Stimulated activated CD8-positive, alpha-beta memory T cell treated with anti-CD3 and anti-CD28 coated beads, Interleukin-7, amount 100 ng/mL, for 1 hour (primary cell): ENCODE measurements at places on chromosomes 2 and 18.

GRCh38 chr2:127679680-127680361 is 4.5 kb upstream of the LIMS2 start:
- no peak for DNase-seq

DNA sequence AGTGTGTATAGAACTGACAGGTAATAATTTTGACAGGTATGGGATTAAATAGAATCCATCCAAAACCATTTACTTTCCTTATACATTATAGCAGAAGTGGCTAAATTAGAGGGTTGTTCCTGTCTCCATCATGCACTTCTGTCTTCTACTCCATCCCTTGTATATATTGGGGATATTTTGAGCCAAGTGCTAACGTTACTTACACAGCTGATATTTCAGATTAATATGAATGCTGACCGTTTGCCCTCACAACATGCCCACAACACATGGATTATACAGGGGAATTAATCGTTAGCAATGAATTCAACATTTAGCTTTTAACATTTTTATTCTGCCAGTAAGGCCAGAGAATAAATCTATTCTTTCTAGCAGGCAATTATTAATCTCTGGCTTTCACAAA is 1125.0 kb upstream of the FAM98A start:
- no peak for DNase-seq

GRCh38 chr18:2535419-2535910 is 35.8 kb downstream of the METTL4 start:
- DNase-seq = no peak

DNA sequence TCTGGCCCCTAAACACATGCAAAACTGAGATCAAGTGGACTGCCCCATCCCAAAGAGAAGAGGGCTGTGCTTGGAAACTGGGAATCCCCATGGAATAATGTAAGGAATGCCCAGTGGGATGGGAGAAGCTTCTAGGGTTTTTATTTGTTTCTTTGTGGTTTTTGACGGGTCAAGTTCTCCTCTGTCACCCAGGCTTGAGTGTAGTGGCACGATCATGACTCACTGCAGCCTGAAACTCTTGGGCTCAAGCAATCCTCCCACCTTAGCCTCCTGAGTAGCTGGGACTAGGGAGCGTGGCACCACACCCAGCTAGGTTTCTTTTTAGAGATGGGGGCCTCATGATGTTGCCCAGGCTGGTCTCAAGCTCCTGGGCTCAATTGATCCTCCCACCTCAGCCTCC is 101.7 kb upstream of the ZSWIM2 start:
- no peak for DNase-seq

GRCh38 chr2:58686776-58687175 is 445.7 kb upstream of the FANCL start:
- no peak for DNase-seq

DNA sequence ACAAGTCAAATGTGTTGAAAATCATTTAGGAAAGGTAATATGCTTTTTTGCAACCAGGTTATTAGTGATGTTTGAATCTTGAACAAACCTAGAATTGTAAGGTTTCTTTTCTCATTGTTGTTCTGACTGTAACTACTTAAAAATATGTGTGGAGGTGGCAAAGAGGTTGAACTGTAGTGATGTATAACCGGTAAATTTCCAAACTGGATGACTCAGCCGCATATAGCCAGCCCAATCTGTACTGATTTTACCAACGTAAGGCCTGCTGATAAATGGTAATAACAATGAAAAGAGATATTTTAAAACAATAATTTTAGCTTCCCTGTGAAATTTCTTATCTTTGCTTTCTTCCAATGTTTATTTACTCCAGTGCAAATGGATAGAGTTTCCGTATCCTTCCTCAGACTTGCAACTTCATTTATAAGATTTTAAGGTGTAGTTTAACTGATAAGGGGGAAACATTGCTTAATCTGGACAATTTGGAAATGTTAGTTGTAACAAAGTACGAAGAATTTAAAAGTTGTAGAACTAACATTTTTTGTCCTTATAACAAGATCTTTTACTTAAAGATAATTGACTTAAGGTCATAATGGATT is 1170.4 kb upstream of the ZEB2 start:
- no peak for DNase-seq

DNA sequence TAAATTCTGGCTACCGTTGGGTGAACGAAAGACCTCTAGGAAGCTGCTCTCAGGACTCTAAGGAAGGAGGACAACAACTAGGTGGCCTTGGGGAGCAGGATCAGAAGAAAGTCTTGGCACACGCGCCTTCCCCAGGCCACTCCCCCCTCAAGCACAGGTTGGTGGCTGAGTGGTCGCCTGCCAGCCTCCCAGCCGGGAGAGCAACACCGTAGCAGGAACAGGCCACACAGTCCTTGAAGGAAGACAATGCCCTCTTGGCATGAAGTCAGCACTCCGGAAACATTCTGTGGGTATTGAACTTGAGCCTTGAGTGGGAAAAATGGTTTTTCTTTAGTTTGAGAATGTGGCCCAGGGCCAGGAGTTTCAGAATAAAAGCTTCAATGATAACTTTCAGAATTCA is 87.4 kb upstream of the AGAP1 start:
- DNase-seq = no peak

- no peak for DNase-seq
Measured at GRCh38 chr2:60544062-60544461, 9.4 kb downstream of the BCL11A start.

DNA sequence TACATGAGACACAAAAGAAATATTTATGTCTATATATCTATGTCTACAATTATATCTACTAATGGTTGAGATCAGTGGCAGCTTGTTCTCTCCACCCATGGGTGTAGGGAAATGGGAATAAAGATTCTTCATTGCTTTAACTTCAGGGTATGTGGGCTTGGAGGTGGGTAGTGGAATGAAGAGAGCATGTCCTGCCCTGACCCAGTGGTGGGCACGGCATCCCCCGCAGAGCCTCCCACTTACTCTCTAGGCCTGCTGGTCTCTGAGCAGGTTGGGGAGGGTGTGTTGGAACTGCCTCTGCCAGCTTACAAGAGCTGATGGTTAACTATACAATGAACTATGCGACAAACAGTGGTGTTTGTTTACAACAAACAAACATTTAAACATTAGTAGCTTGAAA is 152.5 kb upstream of the SKOR2 start:
- no peak for DNase-seq

- no peak for DNase-seq
Measured at GRCh38 chr2:46504685-46505471, 25.5 kb downstream of the TMEM247 start.

DNA sequence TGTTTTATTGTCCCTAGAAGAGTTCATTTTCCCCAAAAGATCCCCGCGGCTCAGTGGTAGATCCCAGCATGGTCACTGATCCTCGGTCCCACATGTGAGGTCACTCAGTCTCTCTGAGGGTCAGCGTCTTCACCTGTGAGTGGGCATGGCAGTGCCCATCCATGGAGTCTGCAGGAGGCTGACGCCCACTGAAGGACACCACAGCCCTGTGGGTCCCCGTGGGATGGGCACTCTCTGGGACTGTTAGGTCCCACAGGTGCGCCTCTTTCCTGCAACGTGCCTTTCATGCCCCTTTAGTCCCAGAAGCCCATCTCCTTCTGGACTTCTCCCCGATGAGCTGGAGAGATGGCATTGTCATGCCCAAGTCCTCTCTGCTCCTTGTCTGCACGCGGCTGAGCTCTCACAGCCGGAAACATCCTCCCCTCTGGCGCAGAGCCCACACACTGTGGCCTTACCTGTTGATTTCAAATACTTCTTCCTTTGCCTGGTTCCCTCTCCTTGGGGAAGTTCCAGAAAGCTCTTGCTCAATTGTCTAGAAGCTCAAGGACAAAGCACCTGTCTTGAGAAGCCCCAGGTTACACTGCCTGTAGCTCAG is 75.9 kb downstream of the PTGR3 start:
- no peak for DNase-seq

DNA sequence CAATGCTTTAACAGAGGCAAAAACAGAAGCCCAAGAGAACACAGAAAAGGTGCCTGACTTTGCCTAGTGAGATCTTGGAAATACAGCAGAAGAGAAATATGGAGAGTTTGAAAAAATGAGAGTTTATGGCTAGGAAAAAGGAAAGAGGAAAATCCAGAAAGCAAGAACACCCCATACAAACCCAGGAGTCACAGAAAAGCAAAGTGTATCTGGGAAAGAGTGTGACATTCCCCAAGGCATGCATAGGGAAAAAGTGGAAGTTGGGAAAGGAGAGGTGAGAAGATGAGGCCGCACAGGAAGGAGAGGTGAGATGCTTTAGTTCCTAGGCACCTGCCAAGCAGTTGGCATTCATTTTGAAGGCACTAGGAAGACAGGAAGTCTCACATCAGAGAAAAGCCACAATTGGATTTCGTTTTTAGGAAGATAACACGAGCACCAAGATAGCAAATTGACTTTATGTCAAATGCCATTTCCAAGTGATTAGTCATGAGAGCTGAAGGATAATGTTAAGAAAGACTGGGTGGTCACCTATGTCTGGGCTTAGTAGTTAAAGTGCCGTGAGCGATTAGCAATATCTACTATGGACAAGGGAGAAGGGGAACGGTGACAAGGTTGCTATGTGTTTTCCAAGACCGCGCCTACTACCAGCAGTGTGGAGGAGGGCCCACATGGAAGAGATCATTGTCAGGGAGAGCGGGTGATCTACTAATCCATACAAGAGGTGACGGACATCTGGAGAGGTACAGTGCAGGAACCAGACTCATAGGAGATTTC is 224.1 kb upstream of the PARD3B start:
- DNase-seq = no peak

DNA sequence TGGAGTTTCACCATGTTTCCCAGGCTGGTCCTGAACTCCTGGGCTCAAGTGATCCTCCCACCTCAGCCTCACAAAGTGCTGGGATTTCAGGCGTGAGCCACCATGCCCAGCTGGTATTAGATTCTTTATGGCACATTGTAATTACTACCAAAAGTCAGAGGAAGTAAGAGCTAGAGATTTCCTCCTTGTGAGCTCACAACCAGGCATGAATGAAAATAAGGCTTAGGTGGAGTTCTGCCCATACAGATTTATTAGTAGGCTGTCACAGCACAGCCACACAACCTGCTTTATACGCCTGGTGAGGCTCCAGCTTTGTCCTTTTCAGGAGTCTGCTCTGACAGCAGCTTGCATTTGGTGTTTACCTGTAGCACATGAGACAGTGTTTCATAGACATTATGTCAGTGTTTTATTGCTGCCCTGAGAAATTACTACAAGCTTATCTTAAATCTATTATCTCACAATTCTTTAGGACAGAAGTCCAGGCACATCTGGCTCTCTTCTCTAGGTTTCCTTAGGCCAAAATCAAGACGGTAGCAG is 156.6 kb downstream of the TANC1 start:
- DNase-seq = no peak

DNA sequence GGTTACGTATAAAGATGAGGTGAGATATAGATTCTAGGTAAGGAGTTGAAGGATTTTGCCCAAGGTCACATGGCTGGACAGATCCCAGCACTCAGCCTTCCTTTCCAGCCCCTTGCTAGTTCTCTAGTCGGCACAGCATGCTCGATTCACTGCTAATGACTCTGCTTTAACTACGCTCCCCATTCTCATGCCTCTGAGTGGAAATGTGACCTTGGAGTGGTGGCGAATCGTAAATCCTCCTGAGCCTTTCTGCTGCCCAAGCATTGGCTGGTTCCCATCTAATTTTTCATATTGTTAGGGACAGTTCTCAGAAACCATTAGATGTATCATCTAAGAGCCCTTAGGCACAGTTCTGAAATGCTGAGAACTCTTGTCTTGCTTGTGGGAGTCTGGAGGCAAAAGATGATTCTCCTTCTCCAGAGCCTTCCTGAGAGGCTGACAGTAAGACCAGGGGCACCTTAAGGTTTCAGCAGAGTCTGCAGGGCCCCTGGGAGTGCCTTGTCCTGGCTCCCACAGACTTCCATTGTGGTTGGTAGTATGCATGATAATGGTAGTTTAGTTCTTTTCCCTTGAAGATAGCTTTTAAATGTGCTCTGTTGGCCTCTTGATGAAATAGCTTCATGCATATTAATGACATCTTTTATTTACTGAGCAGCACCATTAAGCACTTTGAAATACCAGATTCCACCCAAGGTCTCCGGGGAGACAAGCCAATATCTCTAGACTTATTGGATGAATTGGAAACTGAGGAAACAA is 377.8 kb upstream of the SLC14A2 start:
- DNase-seq = no peak

GRCh38 chr2:134372141-134372540 is 118.3 kb downstream of the MGAT5 start:
- DNase-seq = no peak

DNA sequence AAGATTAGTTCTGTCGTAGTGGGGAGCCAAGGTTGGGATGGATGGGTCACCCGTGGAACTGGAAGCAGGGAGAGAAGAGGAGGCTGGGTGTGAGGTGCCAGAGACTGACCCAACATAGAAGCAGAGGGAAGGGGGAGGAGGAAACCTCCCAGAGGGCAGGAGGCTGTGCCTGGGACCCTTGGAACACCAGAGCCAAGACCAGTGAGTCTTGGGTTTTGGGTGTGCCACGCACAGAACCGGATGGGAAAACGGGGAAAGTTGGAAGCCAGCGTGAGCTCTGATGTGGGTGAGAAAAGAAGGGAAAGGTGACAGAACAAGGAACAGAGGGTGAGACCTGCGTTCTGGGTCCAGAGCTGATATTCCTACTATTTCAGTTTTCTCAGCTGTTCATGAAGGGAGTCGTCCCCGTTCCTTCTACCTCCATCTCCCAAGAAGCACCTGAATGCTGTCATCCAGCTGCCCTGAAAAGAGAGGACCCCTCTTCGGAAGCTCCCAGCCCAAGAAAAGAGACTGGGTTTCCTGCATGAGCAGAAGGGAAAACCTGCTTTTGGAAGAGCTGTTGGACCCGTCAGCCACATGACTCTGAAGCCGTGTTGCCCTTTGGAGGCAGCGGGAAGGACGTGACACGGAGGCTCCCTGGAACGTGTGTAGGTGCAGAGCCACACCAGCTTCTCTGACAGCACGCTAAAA is 250.1 kb downstream of the NDUFA10 start:
- no peak for DNase-seq

- no peak for DNase-seq
Measured at GRCh38 chr2:169743549-169743948, 9.9 kb downstream of the KLHL23 start.

DNA sequence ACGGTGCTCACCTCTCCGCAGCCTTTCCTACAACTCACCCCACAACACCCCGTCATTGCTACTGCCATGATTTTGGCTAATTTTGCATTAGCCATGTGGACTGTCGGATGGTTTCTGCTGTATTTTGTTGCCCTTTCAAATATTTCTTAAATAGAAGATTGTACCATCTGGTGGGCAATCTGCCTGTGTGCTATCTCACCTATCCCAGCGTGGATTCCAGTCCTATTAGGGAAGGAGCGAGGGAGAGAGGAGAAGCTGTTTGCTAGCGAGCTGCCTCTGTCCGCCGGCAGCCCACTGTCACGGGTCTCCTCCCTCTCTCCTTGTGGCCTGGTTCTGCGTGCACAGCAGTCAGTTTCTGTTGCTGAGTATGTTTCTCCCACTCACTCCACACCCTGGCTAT is 336.2 kb downstream of the TXNL1 start:
- no peak for DNase-seq

DNA sequence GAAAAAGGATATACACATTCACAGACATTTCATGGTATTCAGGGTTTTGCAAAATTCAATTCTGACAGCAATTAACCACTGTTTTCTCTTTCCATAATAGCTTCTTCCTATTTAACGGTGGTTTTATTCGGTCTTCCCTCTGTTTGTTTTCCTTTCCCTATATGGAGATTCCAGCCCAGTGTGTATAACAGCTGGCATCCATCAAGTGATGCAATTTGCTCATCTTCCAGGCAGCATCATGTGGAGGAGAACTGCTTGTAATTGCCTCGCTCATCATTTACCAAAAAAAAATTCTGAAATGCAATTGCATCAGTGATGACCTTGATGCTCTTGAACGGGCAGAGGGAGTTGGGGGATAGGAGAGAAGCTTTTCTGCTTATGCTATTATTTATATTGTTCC is 165.9 kb upstream of the PGAP1 start:
- DNase-seq = no peak
